CD4-positive, alpha-beta T cell treated with Interleukin-4 for 1 hour (primary cell): ENCODE measurements at places on chromosomes 13 and 19.
A peak's percentile ranks its signal among the peaks of the same experiment; 100 is the strongest.

DNA sequence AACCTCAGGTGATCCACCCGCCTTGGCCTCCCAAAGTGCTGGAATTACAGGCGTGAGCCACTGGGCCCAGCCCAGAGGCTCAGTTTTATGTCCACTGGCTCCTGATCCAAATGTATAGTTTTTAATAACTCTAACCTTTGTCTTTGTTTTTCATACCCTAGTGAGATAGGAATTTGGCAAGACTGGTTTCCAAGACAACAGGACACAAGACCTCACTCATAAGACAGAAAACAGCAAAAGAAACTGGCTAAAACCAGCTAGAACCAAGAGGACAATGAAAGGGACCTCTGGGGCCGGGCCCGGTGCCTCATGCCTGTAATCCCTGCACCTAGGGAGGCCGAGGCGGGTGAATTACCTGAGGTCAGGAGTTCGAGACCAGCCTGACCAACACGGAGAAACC, 27.6 kb downstream of the CPT1C start:
- DNase-seq, result no peak

DNA sequence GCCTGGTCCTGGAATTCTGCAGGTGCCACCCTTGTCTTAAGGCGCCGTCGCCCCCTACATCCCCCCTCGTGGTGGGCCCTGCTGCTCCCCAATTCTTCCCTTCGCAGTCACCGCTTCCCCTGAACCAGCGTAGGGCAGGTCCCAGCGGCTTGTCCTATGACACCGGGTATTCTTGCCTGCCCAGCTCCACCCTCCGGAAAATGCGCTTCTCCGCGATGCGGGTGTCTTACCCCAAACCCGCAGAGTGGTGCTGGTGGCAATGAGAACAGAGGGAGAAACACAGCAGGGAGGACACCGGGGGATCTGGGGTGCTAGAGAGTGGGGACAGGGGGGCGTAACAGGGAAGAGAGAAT, 9.0 kb downstream of the ZNF808 start:
- peak; percentile 50 for DNase-seq

GRCh38 chr13:38384171-38384570, 34.5 kb downstream of the UFM1 start:
- no peak for DNase-seq

GRCh38 chr19:5698635-5699422, 8.7 kb downstream of the RPL36 start:
- DNase-seq, result no peak

DNA sequence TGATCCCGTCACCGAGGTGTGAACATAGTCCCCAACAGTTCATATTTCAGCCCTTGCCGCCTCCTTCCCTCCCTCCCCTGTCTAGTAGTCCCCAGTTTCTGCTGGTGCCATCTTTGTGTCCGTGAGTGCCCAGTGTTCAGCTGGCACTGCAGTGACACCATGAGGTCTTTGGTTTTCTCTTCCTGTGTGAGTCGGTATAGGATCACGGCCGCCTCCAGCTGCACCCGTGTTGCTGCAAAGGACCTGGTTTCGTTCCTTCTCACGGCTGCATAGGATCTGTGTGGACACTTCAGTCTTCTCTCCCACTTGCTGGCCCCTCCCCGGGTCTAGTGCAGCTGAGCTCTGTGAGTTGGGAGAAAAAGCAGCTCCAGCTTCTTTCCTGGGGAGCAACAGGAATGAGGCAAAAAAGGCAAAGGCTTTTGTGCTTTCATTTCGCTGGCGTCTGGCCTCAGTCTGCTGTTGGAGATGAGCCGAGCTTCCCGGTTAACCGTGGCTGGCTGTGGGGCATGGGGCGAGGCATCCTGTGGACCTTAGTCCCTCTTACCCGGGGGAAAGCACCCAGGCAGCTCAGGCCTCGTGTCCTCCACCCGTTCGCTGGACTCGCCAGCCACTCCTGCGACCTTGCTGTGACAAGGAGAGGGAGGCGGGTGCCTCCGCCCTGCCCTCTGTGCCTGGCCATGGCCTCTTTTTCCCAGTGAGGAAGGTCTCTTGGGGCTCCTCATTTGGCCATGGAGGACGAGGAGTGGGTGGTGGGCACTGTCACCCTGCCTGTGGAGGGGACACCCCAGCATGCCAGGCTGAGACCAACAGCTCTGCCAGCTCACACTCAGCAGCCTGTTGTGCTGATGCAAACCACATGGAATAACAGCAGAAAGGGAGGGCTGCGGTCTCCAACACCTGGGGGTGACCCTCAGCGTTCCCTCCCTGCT, 196.5 kb downstream of the TEX29 start:
- no peak for DNase-seq

DNA sequence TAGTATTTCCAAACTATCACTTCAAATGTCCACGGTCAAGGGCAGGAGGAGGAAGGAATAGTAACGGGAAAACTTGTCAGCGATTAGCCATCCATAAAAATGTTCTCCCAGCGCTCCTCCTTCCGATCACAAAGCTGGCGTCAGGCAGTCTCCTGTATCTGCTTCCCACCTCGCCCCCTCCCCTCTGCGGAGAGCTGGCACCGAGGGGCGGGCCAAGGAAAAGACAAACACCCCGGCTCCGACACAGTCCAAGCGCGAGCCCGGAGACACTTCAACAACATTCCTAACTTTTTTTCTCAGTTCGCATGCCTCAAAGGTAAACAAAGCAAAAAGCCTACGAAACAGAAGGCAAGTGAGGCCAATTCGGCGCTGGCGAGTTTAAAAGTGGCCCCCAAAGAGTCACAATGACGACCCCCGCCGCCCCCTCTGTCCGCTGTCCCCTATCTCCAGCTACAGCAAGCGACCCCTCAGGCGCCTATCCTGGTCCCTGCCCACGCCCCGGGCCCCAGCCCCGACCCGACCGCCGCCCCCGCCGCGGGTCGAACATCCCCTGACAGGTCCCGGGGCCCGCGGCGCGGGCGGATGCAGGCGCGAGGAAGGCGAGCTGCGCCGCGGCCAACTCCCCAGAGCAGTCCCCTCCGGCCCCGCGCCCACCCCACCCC, 736 bp downstream of the SMAD9 start:
- DNase-seq, result no peak

- DNase-seq, result no peak
Observed at GRCh38 chr13:99379856-99380801, 72.9 kb upstream of the GPR183 start.

DNA sequence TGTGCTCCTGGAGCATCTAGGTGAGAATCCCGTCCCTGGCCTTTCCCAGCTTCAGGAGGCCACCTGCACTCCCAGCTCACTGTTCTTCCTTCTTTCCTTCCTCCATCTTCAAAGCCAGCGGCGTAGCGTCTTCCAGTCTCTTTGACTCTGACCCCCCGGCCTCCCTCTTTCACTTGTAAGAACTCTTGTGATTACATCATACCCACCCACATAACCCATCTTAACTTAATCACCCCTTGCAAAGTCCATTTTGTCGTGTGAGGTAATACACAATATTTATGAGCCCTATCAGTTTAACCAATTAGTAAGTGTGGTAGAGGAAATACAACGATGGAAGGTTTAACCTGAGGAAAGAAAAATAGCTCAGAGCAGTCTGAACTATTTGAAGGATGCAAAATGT, 4.6 kb upstream of the CDC16 start:
- DNase-seq, result no peak

DNA sequence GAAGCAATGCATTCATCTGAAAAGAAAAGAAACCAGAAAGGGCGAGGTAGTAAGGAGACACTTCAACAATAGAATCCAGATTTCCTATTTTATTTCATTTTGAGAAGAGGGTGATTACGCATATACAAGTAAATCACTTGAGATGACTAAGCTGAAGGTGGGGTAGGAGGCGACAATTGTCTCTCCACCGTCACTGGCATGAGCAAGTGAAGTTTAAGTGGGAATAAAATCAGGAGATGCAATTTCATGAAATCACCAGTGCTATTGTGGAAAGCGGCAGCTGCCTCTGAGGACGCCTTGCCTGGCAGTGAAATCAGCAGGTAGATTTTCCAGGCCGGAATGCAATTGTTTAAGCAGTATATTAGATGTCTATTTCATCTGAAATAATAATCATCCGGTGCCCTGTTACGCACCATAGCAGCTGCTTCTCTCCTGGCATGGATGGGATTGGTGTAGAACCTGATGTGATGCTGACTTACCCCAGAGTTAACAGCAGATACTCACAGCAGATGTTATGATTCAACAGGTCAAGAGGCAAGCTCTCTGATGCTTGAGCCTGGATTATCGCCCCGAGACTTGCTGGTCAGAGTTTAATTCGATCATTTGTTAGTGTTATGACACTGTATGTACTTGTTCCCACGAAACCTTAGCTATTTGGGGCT, 64.3 kb downstream of the RASL11A start:
- no peak for DNase-seq

GRCh38 chr19:53463263-53463662, 4.3 kb upstream of the ZNF813 start:
- DNase-seq, result peak; percentile 25

GRCh38 chr13:22483276-22483675, 697.5 kb upstream of the SGCG start:
- no peak for DNase-seq

DNA sequence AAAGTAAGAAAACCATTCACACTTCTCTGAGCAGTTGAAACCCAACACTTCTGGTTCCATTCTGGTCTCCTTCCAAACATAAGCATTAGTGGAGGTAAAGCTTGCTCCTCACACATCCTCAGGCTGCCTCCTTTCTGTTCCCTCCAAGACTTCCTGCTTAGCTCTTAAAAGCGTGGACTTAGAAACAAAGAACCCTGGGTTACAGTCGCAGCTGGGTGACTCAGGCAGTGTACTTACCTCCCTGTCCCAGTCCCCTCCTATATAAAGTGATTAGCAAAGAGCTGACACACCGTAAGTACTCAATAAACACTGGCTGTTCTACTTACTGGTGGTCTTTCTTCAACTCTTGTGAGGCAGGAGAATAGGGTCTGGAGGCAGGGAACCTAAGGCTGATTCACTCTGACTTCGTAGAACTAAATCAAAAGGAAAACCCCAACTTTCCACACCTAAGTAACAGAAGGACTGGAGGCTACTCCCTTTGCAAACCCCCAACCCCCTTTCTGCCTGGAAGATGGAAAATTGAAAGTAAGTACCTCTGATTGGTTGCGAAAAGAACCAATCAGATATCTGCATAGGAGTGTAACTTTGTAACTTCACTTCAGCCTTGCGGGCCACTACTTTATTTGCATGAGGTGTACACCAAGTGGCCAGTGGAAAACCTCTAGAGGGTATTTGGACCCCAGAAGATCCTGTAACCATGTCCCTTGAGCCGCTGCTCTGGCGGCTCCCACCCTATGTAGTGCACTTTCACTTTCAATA, 165.4 kb downstream of the SUCLA2 start:
- DNase-seq, result no peak

DNA sequence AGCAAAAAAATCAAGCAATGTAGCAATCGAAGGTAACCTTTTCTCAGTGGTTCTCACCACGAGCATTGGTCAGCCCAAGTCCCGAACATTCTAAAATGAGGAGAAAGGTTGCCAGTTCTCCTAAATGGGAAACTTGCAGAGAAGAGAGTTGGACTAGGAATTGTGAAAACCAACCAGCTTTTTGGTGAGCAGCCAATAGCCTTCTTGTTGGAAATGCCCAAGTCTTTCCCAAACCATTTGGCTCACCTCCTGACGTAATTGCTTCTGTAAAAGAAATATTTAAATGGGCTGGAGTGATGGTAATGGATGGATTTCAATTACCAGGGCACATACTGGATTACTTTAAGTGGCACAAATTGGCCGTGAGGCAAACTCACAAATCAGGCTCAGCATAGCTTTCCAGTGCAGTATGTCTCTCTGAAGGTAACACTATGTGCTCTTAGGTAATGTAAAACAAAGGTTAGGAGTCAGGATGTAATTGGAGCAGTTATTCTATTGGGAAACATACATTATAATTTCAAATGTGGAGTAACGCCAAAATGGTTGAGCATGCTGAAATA, 423.2 kb downstream of the KLF5 start:
- DNase-seq, result no peak

- no peak for DNase-seq
Observed at GRCh38 chr19:1384478-1385110, 887 bp downstream of the NDUFS7 start.

- peak; percentile 65 for DNase-seq
Observed at GRCh38 chr19:46513461-46514236, 18.0 kb upstream of the PNMA8B start.
